ENCODE measurements at places on chromosomes 2 and 18.

DNA sequence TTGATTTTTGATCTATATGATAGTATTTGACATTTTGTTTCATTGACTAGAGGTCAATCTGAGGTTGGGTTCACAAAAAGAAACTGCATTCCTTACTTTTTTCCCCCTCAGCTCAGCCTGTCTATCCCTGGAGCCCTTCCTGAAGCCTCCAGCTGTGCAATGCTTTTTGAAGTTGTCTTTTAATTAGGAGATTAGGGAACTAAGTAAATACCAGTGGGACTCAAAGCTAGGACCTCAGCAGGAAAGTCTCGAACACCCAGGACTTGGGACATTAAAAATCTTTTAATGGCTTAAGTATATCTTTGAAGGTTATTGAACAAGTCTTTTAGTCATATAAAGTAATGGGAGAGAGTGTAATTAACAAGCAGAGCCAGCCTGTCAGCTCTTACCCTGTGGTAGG, 220.2 kb downstream of the PDE11A start:
- DNase-seq: no peak

DNA sequence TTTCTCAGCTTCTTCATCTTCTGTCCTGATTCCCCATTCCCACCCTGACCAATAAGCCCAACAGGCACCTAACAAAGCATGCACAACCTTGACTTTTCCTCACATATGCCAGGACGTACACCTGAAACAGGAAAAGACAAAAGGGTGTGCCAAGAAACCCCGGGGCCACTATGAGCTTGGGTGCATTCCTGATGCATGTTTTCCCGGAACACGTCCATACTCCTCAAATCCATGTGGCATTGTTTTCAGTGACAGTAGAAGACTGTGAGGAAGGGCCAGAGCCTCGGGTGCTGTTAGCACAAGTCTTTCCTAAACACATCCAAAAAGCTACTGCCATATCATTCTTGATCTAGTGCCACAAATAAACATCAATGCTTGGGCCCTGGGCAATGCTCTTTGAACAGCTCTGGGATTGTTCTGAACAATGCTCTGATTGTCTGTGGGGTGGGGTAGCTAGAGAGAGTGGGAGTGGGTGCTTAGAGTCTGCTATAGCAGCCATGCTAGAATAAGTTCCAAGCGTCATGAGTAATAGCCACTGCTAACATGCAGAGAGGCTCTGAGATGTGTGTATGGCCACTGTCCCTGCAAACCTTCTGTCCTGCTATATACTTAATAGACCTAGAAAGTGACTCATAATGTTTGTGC, 181.7 kb upstream of the CRIM1 start:
- no peak for DNase-seq

GRCh38 chr18:965921-966758, 61.5 kb downstream of the ADCYAP1 start:
- no peak for DNase-seq

GRCh38 chr2:10045561-10046355, 2.4 kb downstream of the KLF11 start:
- DNase-seq: no peak

- no peak for DNase-seq
These were observed 237.9 kb downstream of the TPGS2 start for GRCh38 chr18:36590621-36591580.

DNA sequence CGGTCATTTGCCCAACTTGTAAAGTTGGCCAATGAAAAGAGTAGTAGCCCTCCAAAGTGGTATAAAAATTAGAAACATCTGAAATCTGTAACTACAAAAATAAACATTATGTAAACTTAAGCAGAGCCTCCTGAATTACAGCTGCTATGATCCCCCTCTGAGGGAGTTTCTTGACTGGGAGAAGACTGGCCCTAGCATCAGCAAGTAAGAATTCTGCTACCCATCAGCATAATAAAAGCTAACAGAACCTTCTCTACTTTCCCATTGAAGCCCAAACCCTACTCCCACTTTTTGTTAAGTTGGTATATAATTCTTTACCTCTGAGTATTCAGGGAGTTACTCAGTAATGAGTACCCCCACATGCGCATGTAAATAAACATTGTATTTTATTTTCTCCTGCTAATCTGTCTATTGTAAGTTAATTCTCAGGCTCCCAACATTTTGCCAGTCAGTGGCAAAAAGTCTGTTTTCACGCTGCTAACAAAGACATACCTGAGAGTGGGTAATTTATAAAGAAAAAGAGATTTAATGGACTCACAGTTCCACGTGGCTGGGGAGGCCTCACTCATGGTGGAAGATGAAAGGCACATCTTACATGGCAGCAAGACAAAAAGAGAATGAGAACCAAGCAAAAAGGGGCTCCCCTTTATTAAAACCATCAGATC, 71.3 kb downstream of the MYL12B start:
- no peak for DNase-seq

DNA sequence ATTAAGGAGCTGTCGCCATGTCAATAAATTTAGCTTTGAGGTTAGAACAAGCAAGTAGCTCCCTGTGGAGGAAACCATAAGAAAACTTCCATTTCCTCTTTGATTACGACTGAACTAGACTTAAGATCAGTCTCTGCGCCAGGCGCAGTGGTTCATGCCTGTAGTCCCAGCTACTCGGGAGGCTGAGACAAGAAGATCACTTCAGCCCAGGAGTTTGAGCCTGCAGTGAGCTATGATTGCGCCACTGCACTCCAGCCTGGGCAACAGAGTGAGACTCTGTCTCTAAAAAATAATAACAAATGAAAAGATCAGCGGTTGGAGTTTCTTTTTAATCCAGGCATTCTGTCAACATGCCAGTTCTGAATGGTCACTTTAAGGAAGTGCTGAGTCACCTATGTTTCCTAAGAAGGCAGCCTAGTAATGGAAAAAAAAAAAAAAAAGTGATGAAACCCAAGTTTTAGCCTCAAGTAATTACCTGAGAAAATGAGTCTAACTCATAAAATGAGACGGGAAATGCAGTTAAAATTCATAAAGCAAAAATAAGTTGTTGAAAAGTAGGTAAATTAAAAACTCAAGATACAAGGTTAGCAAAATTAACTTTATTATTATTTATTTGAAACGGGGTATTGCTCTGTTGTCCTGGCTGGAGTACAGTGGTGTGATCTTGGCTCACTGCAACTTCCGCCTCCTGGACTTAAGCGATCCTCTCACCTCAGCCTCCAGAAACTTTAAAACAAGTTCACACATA, 10.2 kb downstream of the C18orf32 start:
- no peak for DNase-seq

DNA sequence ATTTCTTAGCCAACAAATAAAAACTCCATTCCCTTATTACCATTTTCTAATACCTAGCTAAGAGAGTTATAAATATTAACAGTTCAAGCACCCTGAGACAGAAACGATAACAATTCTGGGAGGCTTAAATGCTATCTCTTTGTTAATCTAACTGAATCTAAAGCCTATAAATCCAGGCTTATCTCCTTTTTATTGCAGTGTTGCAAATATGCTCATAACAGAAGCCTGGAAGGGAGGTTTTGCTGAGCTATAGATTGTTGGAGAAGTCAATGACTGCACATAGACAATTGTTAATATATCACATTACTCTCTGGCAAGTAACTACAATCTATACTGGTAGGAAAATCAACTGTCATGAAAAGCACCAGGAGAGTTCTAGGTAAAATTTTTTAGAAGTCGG, 30.2 kb downstream of the ATF2 start:
- no peak for DNase-seq

- DNase-seq: no peak
These were observed 15.9 kb downstream of the SMPD4 start for GRCh38 chr2:130165293-130166016.

Data from right lung (tissue), 10 donors.